ENCODE measurements at places on chromosomes 2 and 18. TPM values are rescaled to one million over a fixed set of nuclear protein-coding genes. Genes with fewer than 3 reads are reported as not detected.

TUBB8B gene
- 0.38 TPM for total RNA-seq

SRBD1 gene
- 19.2 TPM for total RNA-seq

DNA sequence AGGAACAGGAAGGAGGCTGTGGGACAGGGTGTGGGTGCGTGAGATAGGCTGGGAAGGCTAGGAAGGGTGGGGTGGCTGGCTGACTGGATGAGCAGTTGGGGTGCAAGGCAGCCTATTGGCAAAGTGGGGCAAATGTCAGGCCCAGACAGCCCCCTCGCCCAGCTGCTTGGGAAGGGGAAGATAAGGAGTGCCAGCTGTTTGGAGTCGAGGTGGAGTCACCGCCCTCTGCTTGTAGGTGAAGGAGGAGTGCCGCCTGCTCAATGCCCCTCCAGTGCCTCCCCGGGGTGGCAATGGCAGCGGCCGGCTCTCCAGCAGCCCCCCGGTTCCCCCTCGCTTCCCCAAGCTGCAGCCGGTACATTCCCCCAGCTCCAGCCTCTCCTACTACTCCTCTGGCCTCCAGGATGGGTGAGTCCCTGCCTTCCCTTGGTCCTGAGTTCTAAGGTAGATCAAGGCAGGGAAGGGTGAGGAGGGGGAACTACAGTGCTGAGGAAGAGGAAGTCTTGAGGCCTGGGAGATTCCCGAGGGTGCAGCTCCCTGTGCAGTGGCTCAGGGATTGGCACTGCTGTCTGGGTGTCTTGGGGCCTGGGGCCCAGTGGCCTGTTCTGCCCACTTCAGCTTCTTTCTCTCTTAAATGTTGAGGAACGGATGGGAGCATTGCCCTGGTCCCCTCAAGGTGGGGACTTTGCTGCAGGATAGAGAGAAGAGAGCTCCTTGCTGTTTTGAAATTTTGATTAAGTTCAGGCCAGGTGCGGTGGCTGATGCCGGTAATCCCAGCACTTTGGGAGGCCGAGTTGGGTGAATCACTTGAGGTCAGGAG, 13.3 kb downstream of the GAREM2 start:
- H3K36me3 ChIP-seq = peaks cover 11% of the 10 kb centered on the region
- no peak overlapping the region for H3K4me3 ChIP-seq
- no peak for DNase-seq
- H3K4me1 ChIP-seq = no peaks in the 10 kb centered on the region
- H3K27ac ChIP-seq = no peak overlapping the region
- no peaks in the 10 kb centered on the region for H3K27me3 ChIP-seq

DNA sequence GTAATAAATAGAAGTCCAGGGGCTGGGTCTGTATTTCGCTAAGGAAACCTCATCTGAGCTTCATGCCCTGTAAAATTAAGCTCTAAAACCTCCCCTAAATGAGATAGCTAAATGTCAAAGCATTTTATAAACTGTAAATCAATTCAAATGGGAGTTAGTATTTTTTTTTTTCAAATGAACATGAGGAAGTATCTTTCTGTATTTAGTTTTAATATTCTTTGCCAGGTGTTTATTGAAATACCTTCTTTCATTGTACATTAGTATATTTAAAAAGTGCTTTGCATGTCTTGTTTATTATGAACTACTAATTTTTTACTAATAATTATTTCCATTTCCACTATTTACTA, 47.7 kb downstream of the ATIC start:
- no peak overlapping the region for H3K27ac ChIP-seq
- H3K36me3 ChIP-seq = peaks cover 51% of the 10 kb centered on the region
- H3K27me3 ChIP-seq = no peaks in the 10 kb centered on the region
- no peak for DNase-seq
- H3K4me1 ChIP-seq = no peaks in the 10 kb centered on the region

- no peak overlapping the region for H3K4me3 ChIP-seq
- no peak for DNase-seq
- H3K36me3 ChIP-seq = no peaks in the 10 kb centered on the region
- no peaks in the 10 kb centered on the region for H3K4me1 ChIP-seq
- H3K27me3 ChIP-seq = no peaks in the 10 kb centered on the region
Observed at GRCh38 chr2:12421046-12421445, 295.7 kb upstream of the TRIB2 start.

DNA sequence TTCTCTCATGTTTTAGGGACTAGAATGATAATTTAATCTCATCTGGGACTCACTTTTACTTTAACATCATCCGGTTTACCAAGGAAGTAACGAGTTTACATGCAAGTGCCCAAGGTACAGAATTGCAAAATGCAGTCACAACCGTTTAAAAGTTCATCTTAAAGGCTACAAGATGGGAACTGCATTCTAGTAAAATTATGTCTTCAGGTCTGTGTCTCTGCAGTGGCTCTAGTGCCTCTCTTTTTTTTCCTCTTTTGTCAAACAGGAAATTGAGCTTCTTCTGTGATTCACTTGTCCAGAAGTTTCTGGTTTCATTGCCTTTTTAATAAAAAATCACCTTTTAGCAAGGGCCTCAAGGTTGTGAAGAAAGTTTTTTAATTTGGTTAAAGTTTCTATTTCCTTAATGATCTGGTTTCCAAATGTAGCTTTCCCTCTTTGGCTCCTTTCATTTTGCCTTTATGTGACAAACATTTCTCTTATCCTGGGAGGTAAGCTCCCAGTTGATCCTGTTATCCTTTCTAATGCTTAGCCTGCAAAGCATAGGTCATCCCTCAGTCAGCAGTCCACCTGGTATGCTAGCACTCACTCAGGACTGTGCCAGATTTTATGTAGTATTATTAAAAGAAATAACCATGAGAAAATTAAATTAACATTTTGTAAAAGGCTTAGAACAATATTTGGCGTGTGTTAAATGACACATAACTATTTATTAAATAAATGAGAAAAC, 2.4 kb downstream of the GLS start:
- H3K36me3 ChIP-seq = no peaks in the 10 kb centered on the region
- peaks cover 36% of the 10 kb centered on the region for H3K4me1 ChIP-seq
- peak overlapping the region; percentile 87 for H3K4me3 ChIP-seq
- H3K27ac ChIP-seq = peak overlapping the region; percentile 97
- H3K27me3 ChIP-seq = no peaks in the 10 kb centered on the region

DNA sequence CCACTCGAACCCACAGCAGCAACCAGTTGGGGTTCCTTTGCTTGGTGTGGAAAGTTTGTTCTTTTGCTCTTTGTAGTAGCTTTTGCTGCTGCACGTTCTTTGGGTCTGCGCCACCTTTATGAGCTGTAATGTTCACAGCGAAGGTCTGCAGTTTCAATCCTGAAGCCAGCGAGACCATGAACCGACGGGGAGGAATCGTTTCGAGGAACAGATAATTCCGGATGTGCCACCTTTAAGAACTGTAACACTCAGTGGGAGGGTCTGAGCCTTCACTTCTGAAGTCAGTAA, 14.3 kb downstream of the GPR17 start:
- peak; percentile 22 for DNase-seq
- peak overlapping the region; percentile 73 for H3K27ac ChIP-seq
- no peaks in the 10 kb centered on the region for H3K36me3 ChIP-seq
- peaks cover 25% of the 10 kb centered on the region for H3K4me1 ChIP-seq
- H3K4me3 ChIP-seq = no peak overlapping the region

- DNase-seq = no peak
- no peak overlapping the region for H3K27ac ChIP-seq
- no peak overlapping the region for H3K4me3 ChIP-seq
Observed at GRCh38 chr18:45856531-45856930, 31.1 kb downstream of the SIGLEC15 start.

DNA sequence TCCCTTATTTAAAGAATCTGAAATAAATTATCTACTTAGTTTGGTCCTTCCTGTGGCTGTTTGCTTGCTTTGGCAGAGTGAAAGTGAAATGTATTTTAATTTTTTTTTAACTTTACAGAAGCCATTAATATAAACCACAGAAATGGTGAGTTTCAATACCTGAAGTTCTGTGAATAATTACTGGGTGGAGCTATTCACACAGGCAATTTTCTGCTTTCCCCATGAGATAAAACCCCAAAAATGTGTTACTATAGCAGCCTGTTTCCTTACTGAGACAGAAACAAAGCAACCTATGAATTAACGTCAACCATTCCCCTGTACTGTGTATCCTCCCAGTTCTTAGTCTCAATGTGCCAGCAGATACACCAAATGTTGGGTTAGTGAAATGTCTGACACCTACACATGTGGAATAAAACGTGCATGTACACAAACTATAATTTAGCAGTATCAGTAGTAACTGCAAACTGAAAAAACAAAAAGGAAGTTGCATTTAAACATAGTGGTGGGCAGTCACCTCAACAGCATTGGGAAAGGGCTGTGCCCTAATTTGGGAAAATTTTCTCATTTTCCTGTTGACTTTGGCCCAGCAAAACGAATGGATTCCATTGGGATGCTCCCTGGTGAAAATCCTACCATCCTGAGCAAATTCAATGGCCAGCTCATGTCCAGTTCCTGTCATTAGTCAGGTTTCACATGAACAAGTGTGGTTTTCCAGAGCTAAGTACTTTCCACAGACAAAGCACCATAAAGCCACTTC, 73.1 kb upstream of the RMDN2 start:
- peaks cover 15% of the 10 kb centered on the region for H3K4me1 ChIP-seq
- H3K27me3 ChIP-seq = no peaks in the 10 kb centered on the region
- no peaks in the 10 kb centered on the region for H3K36me3 ChIP-seq

Data from upper lobe of right lung (tissue), 1 donor.